ENCODE measurements at places on chromosomes 7 and 10. TPM values are rescaled to one million over a fixed set of nuclear protein-coding genes. Genes with fewer than 3 reads are reported as not detected.

DNA sequence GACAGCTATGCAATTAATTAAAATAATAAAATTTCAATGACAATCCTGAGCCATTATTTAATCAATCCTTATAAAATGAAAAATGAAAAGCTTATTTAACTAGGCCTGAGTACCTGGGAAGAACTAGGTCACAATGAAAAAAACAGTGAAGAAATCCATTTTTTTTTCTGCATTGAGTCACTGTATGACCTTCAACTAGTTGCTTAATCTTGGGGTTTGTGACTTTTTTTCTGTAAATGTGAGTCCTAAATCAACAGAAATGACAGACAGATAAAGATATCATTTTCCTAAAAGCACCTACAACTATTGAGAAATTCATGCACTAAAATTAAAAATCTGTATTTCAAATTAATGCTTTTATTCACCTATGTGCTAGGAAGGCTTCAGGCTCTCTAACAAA, 96.8 kb downstream of the TMEM26 start:
- no peak for DNase-seq

DNA sequence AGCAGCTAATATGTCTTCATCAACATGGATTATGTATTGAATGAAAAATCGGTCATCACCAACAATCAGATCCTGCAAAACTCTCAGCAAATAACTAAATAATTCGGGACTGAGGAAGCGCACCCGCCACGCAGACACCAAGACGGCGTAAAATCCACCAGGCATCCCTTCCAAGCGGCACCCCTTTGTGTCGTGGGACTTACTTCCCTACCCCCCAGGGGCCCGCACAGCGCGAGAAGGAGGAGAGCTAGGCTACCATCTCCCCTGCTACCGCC, 721 bp downstream of the ARL3 start:
- no peak for DNase-seq

DNA sequence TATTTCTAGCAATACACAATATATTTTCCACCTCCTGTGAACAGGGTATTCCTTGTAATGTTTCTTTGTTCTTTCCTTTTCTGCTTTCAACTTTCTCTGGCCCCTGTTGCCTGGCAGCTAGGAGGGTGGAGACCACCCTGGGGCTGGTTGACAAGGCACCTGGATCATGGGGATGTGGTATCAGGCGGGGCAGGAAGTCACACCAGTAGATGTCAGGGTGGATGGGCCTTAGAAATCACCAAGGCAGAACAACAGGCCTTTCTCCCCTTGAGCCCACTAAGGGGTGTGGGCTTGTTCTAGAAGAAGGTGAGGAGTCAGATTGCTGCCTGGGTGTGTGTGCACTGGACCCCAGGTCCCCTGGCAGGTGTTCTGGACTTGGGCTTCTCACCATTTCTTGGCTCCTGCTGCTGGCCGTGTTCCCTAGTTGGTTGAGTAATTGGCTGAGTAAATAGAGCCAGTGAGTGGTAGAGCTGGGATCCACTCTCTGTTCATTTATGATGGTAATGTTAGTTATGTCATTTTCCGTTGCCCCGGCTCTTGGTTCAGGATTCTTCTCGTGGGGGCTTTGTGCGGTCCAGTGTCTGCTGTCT, 24.9 kb downstream of the ZNF783 start:
- DNase-seq = no peak

- no peak for DNase-seq
Measured at GRCh38 chr10:58854811-58855210, 321.6 kb upstream of the PHYHIPL start.

DNA sequence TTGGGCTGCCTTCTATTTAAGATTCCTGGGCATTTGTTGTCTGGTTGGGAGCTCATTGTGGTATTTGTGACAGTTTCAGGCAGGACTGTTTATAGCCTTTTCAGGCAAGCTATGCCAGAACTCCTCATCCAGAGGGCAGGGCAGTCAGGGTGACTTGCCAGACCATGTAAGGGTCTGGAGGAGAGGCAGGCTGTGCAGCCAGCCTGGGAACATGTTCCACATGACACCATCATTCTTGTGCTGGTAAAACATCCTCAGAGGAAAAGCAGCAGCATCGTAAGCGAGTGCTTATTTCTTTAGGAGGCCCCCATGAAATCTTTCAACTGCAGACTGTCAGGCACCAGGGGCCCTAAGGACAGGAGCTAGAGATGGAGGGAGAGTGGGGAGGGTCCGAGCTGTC, 44.0 kb upstream of the SORBS1 start:
- peak; percentile 58 for DNase-seq

DNA sequence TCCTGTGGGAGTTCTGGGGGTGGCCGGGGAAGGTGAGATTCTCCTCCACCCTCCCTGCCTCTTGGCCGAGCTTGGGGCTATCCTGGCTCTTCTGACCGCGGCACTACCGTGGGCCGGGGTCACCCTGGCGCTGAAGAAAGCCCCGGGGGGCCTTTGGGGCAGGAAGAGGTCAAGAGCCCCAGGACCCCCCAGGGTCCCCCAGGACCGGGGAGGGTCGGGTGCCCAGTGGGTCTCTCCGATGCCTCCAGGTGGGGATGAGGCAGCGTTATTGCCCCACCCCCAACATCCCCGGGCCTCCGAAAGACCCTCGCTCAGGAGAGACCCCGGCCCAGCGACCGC, 439 bp upstream of the KNDC1 start:
- no peak for DNase-seq

GRCh38 chr10:458421-458851, 231.0 kb downstream of the DIP2C start:
- DNase-seq = no peak

DPP6 gene
- 4.1 TPM for total RNA-seq
